ENCODE measurements at places on chromosomes 1 and 21. TPM values are rescaled to one million over a fixed set of nuclear protein-coding genes. Genes with fewer than 3 reads are reported as not detected.

DNA sequence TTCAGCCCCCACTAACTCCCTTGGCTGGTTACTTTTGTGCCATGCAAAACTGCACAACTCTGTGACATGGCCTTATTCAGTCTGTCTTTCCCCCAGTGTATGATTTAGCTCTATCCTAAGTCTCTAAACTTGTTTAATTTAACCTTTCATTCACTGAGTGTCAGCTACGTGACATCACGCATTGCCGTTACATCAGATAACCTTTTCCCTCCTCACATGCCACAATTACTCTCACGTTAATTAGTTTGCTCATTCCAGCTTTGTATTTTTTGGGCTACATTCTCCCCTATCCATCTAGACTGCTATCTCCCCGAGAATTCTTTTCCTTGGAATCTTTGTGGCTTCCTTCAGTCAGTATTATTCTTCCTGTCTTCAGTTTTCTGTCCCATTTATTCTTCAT lies 29.4 kb upstream of the TMCO2 start:
- DNase-seq = no peak

CACNA1S gene
- total RNA-seq = 57.2 TPM

FCN3 gene
- total RNA-seq = not detected

- peak; percentile 24 for DNase-seq
Observed at GRCh38 chr1:23696335-23696989, 4.9 kb downstream of the RPL11 start.

CDC20 gene
- total RNA-seq = 2.0 TPM

DNA sequence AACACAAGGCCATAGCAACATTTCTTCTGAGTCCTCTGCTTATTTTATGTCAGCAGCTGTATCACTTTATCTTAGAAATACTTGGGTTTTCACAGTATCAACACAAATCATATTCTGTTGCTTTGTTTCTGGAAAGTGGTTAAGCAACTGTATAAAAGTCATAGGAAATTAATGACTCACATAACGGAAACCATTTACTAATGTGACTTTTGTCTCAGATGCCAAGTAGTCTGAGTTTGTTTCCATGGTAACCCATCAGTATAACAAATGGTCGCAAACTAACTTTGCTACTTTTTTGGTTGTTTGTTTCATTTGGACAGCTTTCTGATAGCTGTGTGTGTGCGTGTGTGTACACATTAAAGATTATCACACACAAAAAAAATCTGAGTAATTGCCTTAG lies 31.1 kb downstream of the EEIG2 start:
- DNase-seq = peak; percentile 75

DNA sequence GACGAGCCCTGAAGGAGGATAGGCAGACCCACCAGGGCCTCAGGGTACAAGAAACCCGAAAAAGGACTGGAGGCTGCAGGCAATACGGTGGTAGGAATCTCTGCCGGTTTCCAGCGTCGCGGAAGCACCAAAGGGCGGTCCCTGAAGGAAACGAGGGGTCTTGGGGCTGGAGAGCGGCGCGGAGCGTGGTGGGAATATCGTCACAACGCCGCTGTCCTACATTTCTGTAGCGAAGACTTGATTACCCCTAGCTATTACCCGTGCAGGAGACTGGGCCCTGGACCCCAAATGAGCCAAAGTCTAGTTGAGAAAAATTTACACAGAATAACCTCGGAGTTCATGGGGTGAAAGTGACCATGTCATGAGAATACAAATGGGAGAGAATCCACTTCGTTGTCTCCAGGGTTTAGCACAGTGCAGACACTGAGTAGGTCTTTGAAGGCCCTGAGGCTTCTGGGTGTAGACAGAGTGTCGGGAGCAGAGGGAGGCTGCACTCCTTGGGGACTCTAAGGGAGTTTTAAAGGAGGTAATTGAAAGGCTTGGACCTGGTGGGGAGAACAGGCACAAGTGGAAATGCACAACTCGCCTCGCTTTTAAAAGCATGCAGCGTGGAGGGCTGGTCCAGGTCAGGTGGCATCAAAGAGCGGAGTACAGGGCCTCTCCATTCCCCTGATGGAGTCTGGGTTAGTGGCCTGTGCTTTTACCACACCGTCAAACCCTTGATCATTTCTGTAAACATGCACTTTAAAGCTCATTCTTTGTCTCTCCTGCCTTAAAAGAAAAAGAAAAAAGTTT lies 1.5 kb downstream of the ATP1A1 start:
- peak; percentile 55 for DNase-seq

- DNase-seq = no peak
Observed at GRCh38 chr1:180217006-180217405, 13.1 kb upstream of the LHX4 start.

- DNase-seq = no peak
Observed at GRCh38 chr1:206014601-206015000, 9.1 kb downstream of the CTSE start.

GRCh38 chr1:26558685-26559048 lies 29.1 kb downstream of the RPS6KA1 start:
- DNase-seq = no peak

SLC2A5 gene
- total RNA-seq = 12.6 TPM

GRCh38 chr1:24894002-24894401 lies 36.1 kb downstream of the RUNX3 start:
- no peak for DNase-seq

DNA sequence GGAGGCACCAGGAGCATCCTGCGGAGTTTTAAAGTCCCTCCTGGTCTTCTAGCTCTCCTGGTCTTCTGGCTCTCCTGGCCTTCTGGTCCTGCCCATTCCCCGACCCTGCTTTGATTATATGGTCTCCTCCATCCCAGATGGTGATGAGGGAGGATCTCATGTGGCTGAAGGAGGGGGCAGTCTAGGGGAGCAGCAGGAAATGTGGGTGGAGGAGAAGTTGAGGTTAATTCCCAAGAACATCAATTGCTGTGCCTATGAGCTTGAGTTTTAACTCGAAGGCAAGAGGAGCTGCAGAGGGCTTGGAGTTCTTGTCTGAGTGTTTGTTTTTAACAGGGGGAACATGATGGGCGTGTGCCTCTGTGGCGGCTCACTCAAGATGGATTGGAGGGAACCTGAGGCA lies 408.8 kb downstream of the MATN1 start:
- DNase-seq = no peak

OLIG2 gene
- not detected for total RNA-seq

CD101 gene
- 0.10 TPM for total RNA-seq

DNA sequence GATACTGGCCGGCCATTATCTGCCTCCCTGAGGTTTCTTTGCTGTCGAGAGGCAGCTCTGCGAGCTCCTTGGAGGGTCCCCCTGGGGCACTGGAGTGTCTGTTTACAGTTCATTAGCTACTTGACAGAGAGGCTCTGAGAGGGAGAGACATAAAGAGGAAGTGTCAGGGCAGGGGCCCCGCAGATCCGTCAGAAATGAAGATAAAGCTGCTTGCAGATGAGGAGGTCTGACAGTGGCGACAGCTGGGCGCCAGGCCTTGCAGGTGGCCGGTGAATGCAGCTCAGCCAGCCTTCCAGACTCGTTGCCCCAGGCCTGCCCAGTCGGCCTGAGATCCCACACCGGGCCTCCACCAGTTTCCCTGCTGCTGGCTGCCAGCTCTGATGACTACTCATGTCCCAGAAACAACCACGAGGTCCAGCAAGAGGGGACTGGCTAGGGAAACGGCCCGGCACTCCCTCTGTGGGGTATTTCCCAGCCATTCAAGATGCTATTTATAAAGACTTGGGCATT lies 84.7 kb downstream of the DISP3 start:
- DNase-seq = peak; percentile 76

DNA sequence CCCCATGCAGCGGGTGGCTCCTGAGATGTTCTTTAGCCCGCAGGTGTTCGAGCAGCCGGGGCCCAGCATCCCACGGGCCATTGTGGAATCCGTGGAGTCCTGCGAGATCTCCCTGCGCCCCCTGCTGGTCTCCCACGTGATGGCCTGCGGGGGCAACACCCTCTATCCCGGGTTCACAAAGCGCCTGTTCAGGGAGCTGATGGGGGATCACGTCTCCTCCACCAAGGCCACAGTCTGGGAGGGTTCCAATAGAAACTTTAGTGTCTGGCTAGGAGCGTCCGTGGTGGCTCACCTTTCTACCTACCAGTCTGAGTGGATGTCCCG lies 71.0 kb downstream of the ACTL8 start:
- DNase-seq = no peak

DNA sequence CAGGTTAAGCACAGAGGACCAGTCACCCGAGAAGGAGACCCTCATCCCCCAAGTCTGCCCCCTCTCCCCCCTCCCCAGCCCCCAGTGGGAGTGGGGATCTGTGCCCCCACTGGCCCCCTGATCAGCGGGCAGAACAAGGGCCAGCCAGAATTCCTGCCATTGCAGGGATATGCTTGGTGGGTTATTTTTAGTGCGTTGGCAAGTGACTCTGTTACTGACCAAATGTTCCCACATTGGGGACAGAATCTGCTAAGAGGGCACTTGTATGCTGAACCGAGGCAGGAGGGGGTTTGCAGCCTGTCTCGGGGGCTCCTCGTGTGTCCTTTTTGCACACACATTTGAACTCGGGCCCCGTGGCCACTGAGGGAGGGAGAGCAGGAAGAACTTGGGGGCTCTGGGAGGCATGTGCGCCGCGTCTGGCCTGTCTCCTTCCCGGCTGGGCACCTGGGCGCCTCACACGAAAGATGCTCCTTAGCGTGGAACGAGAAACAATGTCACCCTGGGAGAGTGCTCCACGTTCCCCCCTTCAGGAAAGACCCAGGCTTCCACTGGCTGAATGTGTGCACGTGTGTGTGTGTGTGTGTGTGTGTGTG lies 66.4 kb upstream of the CASZ1 start:
- peak; percentile 68 for DNase-seq

DNA sequence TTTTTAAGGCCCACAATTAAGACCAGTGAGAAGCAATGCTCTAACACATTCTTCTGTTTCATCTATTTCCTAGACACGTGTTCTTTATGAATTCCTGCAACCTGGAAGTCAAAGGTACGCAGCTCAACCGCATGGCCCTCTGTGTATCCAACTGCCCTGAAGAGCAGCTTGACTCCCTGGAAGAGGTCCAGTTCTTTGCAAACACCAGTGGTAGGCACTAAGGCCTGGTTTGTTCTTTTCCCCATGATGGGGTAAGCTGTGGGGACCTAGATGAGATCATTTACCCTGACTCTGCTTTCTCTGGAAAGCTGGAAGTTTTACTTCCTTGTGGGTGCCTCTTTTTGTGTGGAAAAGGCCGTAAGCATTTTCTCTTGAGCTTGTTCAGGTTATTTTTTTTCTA lies 7.3 kb downstream of the SLC44A3 start:
- DNase-seq = no peak

GRCh38 chr1:67332653-67333529 lies 25.2 kb downstream of the IL12RB2 start:
- DNase-seq = no peak

GON4L gene
- 24.2 TPM for total RNA-seq

- peak; percentile 87 for DNase-seq
Observed at GRCh38 chr1:209692745-209693504, 11.7 kb upstream of the HSD11B1 start.

HAO2 gene
- not detected for total RNA-seq

CLCNKB gene
- total RNA-seq = not detected

DNA sequence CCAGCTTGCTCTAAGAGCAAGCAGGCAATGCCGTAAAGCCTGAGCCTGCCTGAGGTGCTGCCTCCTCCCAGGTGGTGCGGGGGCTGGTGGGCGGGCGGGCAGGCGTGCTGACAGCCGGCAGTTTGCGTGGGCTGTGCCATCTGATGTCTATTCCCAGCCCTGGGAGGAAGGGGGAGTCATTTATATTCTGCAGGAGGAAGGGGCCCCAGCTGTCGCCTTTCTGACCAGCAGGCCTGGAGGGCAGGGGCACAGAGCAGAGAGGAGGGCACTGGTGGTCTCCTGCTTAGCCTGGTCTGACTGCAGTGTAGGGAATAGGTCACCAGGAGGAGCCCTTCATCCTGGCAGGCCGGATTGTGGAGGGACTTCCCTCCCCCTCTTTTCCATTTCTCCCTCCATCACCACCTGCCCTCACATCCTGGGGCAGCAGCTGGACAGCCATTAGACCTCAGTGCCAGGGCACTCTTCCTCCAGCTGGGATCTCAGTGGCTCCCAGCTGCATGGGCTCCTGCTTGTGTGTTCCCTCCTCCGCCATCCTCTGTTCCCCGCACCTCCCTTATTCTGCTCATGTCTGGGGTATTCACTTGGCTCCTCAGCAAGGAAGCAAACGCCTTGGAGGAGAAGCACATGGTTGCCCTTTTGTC lies 4.4 kb downstream of the CYB561D1 start:
- peak; percentile 78 for DNase-seq

DNA sequence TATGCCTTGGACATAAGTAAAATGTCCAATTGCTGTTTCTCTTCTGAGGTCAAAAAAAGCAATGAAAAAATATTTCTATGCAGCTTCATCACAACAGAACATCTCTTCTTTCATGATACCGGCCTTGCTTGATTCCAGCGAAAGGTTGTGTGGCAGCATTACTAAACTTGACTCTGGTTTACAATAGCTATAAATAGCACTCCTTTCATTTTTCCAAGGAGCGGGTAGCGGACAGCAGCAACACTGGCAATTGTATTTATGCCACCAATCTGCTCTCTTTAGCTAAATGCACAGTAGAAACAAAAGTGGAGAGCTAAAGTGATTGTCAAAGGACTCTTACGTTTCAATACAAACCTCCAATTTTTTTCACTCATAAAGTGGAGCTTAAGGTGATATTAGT lies 7.5 kb upstream of the DAB1 start:
- no peak for DNase-seq

DDX20 gene
- total RNA-seq = 27.0 TPM
